ENCODE measurements at places on chromosomes 2 and 18.

- DNase-seq, result no peak
Observed at GRCh38 chr2:28904295-28904694, 9.8 kb downstream of the WDR43 start.

GRCh38 chr2:159139216-159139933 is 147.1 kb downstream of the WDSUB1 start:
- DNase-seq, result no peak

DNA sequence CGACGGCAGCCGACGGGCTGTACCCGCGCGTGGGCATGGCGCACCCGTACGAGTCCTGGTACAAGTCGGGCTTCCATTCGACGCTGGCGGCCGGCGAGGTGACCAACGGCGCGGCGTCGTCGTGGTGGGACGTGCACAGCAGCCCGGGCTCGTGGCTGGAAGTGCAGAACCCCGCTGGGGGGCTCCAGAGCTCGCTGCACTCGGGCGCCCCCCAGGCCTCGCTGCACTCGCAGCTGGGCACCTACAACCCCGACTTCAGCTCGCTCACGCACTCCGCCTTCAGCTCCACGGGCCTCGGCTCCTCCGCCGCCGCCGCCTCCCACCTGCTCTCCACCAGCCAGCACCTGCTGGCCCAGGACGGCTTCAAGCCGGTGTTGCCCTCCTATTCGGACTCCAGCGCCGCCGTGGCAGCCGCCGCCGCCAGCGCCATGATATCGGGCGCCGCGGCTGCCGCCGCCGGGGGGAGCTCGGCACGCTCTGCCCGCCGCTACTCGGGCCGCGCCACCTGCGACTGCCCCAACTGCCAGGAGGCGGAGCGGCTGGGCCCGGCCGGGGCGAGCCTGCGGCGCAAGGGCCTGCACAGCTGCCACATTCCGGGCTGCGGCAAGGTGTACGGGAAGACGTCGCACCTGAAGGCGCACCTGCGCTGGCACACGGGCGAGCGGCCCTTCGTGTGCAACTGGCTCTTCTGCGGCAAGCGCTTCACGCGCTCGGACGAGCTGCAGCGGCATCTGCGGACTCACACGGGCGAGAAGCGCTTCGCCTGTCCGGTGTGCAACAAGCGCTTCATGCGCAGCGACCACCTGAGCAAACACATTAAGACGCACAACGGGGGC is 2.0 kb downstream of the SP9 start:
- no peak for DNase-seq

DNA sequence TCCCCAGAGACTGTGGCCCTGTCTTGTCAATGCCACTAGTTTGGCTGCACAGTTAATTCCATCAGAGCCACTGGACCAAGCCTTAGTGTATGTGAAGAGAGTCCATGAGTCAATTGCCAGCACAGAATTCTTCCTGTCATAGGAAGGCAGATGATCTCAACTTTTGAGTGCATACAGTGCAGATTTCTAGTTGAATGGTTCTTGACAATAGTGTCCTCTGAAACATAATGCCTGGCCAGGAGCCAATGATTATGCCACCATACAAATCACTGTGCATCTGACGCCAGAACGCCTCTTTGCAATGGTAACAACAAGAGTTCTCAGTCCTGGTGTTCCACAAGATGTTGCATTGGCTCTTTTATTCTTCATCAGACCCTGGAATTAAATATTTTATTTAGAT is 7.1 kb downstream of the NEUROD1 start:
- DNase-seq, result no peak

DNA sequence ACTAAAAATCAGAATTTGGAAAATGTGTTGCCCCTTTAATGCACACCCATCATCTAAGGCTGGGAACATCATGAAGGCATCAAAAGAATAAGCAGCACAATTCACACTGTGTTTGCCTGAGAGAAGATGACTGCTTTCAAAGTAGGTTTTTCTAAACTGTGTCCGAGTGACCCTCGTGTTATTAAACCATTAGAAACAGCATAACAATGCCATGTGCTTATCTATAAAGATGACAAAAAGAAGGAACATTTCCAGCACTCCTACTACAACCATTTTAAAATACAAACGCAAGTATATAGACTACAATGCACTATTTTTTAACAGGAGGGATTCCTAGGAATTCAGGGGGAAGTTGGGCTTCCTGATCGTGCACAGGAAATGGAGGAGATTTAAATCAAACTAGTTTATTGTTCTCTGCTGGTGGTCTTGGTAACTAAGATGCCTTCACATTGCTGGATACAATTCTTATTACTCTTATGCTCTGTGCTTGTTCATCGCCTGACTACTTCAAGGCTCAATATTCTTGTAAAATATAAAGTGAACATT is 305.9 kb upstream of the CCDC68 start:
- DNase-seq, result no peak

GRCh38 chr2:63300835-63301234 is 250.2 kb downstream of the OTX1 start:
- no peak for DNase-seq

Data from midbrain (tissue), 1 donor.